Activated CD4-positive, alpha-beta T cell treated with anti-CD3 and anti-CD28 coated beads for 36 hours (primary cell): ENCODE measurements at places on chromosomes 4 and X.

GRCh38 chr4:189202182-189202868 is 738.3 kb upstream of the FRG1 start:
- peaks cover 11% of the 10 kb centered on the region for H3K4me1 ChIP-seq
- H3K27me3 ChIP-seq = peaks cover 3% of the 10 kb centered on the region
- H3K27ac ChIP-seq = no peak overlapping the region
- no peak overlapping the region for H3K4me3 ChIP-seq

DNA sequence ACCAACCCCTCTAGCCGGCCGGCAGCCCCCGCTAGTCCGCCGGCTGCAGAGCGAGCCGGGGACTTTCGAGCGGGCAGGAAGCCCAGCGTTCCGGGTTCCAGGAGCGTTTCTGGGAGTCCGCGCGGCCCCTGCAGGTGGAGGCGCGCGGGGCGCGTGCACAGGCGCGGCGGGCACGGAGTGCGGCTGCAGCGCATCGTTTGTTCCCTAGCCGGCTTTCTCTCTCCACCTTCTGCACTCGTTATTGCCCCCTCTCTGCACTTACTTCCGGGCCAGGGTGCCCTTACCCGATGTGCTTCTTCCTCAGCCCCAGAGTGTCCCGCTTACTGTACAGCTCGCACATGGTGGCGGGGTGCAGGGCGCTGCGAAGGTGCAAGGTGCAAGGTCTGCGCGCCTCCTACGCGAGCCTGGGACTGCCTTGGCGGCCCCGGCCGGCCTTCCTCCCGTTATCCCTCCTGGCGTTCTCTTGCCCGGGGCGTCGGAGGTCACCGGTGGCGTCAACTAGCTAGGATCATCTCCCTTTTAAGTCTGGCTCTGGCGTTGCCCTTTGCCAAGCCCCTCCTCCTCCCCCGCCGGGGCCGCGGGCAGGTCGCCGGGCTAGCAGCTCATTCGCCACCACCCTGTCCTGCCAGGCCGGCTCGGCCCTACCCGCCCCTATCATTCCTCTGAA is at the start of gene ETNPPL:
Gene ETNPPL (minus strand): TSS at position 495 of the 667 bp plus-strand sequence. CDS start 155 bp downstream, at position 340.
- H3K36me3 ChIP-seq = no peaks in the 10 kb centered on the region
- peaks cover 11% of the 10 kb centered on the region for H3K4me1 ChIP-seq
- H3K27me3 ChIP-seq = peaks cover 31% of the 10 kb centered on the region

DNA sequence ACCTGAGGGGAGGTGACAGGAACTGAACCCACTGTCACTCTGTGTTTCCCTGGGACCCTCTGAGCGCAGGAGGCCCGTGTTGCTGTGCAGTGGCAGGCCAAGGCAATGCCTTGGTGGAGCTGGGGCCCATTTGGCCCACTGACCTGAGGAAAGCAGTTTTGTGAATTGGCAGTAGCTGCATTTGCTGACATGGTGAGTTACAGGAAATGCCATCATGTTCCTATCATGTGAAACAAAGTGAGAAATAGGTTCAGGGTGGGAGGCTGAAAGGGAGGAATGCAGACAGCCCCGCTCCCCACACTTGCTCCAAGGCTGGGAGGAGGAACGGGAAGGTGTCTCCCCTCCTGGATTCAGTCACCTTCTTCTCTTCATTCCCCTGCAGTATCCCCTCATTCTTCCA is 146.1 kb downstream of the PTTG2 start:
- H3K4me1 ChIP-seq = peaks cover 3% of the 10 kb centered on the region
- peaks cover 23% of the 10 kb centered on the region for H3K36me3 ChIP-seq
- H3K27ac ChIP-seq = no peak overlapping the region
- H3K4me3 ChIP-seq = no peak overlapping the region
- no peak for DNase-seq

DNA sequence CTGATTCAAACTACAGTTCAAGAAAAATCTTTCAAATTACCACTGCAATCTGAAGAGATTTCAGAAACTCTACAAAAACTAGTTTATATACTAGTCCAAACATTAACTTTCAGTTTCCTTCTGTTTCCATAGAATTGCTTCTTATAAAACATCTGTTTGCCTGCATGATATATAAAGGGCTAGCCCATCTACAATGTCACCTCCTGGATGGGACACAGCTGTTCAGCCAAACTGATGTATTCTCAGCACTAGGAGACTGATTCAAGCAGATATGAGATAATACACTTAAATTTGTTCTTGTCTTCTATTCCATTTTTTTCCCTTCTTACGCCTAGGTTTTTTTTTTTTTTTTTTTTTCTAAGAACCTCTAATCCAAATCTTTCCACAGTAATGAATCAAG is 1569.7 kb upstream of the IGFBP7 start:
- no peaks in the 10 kb centered on the region for H3K36me3 ChIP-seq
- DNase-seq = no peak
- no peak overlapping the region for H3K4me3 ChIP-seq
- H3K4me1 ChIP-seq = no peaks in the 10 kb centered on the region
- H3K27ac ChIP-seq = no peak overlapping the region

DNA sequence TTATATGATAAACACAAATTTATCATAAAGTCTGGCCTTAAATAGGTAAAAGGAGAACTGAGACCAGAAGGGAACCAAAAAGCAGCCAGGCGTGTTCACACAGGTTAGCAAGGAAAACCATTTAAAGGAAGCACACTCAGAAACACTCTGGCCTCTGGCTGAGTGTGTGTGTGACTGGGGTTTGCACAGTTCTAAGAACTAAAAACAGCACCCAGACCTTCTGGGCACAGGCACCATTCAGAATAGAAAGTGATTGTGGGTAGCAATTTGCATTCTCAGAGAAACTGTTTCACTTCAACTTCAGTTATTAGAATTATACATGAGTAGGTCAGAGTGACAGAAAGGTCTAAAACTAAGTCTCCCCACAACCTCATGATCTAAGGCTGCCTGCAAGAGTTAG is 10.0 kb downstream of the GPR82 start:
- H3K4me1 ChIP-seq = peaks cover 21% of the 10 kb centered on the region
- peak overlapping the region; percentile 83 for H3K27ac ChIP-seq
- peak; percentile 23 for DNase-seq
- no peak overlapping the region for H3K4me3 ChIP-seq
- no peaks in the 10 kb centered on the region for H3K27me3 ChIP-seq

DNA sequence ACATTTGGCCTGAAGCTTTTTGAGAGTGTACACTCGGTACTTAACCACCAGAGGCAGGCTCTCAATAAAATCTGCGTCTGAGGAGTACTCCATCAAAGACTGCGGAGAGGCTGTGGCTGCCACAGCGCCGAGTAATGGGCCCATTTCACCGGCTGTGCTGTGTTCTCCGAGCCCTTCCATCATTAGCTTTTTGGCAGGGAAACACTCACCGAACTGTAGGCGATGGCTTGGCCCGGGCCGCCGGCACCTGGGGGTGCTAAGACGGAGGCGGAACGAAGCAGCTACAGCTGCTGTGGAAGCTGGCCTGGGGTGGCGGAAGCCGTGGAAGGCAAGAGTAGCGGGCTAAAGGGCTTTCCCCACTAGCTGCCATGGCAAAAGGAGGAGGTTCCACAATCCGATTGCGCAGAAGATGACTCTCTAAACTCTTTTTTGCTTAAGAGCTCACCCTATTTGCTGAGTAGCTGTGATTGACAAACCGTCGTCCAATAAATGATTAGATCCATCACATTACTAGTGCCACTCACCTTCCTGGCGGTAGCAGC is 48.5 kb upstream of the PABPC1L2A start:
- no peaks in the 10 kb centered on the region for H3K4me1 ChIP-seq
- H3K36me3 ChIP-seq = no peaks in the 10 kb centered on the region
- no peak overlapping the region for H3K27ac ChIP-seq
- H3K4me3 ChIP-seq = peak overlapping the region; percentile 39

DNA sequence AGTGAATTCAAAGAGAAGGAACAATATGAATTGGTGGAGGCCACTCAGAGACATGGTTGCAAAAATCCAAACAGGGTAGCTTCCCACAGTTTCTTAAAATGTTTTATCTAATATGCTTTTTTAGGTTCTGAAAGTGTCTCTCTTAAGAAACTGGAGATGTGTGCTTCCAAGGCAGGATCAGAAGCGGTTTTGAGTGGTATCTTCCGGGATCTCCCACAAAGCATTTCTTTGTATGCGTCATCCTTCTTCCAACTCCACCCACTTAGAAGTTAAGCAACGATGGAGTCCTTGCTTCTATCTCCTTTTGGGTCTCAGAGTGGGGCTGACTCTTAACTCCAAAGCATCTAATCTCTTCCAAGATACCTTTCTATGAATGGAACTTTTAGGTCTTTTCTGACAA is 196.7 kb downstream of the MID1 start:
- H3K4me1 ChIP-seq = no peaks in the 10 kb centered on the region
- H3K36me3 ChIP-seq = no peaks in the 10 kb centered on the region
- DNase-seq = no peak
- H3K4me3 ChIP-seq = no peak overlapping the region
- no peaks in the 10 kb centered on the region for H3K27me3 ChIP-seq

DNA sequence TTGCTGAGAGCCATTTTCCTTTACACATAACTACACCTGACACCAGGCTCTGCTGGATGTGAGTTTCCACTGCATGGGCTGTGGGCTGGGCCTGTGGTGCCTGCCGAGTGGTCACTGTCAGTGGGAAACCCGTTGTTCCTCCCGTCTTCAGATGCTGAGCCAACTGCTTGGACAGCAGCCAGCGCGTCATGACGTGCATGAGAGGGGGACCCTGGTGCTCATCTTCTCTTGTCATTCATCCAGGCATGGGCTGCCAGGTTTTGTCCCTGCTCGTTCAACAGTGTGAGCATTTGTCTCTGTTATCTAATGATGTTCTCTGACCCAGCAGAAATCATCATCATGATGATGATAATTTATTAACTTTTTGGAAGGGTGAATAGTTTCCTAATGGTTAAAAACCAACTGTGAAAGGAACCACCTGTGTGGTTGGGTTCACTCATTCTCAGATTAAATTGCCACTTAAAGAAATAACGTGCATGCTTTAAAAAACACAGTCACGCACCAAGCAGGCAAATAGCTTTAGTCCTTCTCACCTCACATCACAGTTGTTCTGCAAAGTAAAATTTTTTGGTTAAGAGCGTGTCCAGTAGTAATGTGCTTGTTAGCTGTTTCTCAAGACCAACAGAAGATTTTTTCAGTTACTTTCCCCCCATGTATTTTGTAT is 19.9 kb upstream of the CLDN34 start:
- no peaks in the 10 kb centered on the region for H3K36me3 ChIP-seq
- peaks cover 4% of the 10 kb centered on the region for H3K4me1 ChIP-seq
- DNase-seq = no peak
- H3K4me3 ChIP-seq = no peak overlapping the region
- no peak overlapping the region for H3K27ac ChIP-seq

DNA sequence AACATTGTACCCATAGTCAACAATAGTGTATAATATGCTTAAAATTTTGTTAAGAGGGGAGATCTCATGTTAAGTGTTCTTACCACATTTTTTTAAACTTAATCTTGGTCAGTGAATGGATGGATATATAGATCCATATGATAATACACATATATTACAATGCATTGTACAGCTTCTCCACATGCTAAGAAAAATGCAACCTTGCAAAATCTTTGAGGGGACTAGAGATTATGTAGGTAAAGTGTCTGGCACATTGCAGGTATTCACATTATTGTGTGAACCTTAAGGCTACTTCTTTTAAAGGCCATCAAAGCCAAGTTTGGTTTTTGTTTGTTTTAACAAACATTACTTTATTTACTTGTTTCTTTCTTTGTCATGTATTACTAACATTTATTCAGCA is 10.4 kb upstream of the GPC3 start:
- H3K36me3 ChIP-seq = no peaks in the 10 kb centered on the region
- H3K4me1 ChIP-seq = no peaks in the 10 kb centered on the region
- H3K27ac ChIP-seq = no peak overlapping the region
- no peaks in the 10 kb centered on the region for H3K27me3 ChIP-seq

- H3K4me1 ChIP-seq = peaks cover 2% of the 10 kb centered on the region
These were observed 20.3 kb downstream of the CLRN2 start for GRCh38 chr4:17535242-17535641.

- no peak overlapping the region for H3K4me3 ChIP-seq
- peaks cover 19% of the 10 kb centered on the region for H3K36me3 ChIP-seq
- H3K27ac ChIP-seq = no peak overlapping the region
These were observed 22.8 kb downstream of the NELFA start for GRCh38 chr4:1985780-1986577.

GRCh38 chr4:107665001-107665400 is 55.0 kb downstream of the PAPSS1 start:
- H3K27me3 ChIP-seq = no peaks in the 10 kb centered on the region
- no peaks in the 10 kb centered on the region for H3K4me1 ChIP-seq
- no peaks in the 10 kb centered on the region for H3K36me3 ChIP-seq
- no peak overlapping the region for H3K27ac ChIP-seq
- no peak for DNase-seq

GRCh38 chr4:85780664-85781063 is 305.7 kb downstream of the ARHGAP24 start:
- H3K4me3 ChIP-seq = no peak overlapping the region
- H3K4me1 ChIP-seq = no peaks in the 10 kb centered on the region
- no peaks in the 10 kb centered on the region for H3K27me3 ChIP-seq
- DNase-seq = no peak
- H3K27ac ChIP-seq = no peak overlapping the region

DNA sequence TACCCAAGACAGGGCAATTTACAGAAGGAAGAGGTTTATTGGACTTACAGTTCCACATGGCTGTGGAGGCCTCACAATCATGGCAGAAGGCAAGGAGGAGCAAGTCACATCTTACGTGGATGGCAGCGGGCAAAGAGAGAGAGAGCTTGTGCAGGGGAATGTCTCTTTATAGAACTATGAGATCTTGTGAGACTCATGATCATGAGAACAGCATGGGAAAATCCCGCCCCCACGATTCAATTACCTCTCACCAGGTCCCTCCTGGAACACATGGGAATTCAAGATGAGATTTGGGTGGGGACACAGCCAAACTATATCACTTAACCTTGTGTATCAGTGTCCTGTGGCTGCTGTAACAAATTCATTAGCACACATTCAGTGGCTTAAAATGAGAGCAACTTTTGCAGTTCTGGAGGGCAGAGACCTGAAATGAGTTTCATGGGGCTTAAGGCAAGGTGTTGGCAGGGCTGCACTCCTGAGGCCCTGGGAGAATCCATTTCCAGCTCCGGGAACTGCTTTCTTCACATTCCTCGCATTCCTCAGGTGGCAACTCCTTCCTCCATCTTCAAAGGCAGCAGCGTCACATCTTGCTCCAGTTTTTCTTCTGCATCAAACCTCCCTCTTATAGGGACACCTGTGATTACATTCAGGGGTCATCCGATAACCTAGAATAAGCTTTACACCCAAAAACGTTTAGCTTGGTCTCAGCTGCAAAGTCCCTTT is 22.3 kb upstream of the NSG1 start:
- H3K27me3 ChIP-seq = peaks cover 2% of the 10 kb centered on the region
- H3K27ac ChIP-seq = no peak overlapping the region
- H3K4me1 ChIP-seq = no peaks in the 10 kb centered on the region

DNA sequence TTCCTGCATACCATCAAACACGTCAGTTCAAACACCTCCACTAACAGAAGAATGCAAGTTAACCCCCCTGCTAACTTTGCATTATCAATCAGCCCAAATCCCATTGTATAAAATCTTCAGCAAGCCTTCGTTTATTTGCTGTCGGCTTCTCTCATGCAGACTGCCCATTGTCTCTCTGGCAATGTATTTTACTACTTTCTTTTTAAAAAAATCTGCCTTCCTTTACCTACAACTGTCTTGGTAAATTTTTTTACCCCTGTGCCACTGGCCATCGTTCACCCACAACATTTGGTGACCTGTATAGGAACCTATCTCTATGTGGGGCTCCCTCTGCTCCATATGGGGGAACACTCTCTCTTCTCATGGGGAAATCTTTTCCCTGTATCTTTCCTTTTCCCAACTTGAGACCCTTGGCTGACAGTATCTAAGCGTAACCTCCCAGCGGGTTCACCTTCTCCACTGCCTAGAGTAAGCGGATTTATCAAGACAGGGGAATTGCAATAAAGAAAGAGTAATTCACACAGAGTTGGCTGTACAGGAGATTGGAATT is 244.6 kb downstream of the CPXCR1 start:
- H3K27ac ChIP-seq = no peak overlapping the region
- H3K4me1 ChIP-seq = no peaks in the 10 kb centered on the region
- no peaks in the 10 kb centered on the region for H3K36me3 ChIP-seq

- H3K36me3 ChIP-seq = no peaks in the 10 kb centered on the region
- H3K27ac ChIP-seq = no peak overlapping the region
- no peaks in the 10 kb centered on the region for H3K4me1 ChIP-seq
- no peak overlapping the region for H3K4me3 ChIP-seq
- DNase-seq = peak; percentile 5
These were observed 22.5 kb downstream of the MID1 start for GRCh38 chrX:10597871-10598270.
